ENCODE measurements at places on chromosomes 4 and X.

DNA sequence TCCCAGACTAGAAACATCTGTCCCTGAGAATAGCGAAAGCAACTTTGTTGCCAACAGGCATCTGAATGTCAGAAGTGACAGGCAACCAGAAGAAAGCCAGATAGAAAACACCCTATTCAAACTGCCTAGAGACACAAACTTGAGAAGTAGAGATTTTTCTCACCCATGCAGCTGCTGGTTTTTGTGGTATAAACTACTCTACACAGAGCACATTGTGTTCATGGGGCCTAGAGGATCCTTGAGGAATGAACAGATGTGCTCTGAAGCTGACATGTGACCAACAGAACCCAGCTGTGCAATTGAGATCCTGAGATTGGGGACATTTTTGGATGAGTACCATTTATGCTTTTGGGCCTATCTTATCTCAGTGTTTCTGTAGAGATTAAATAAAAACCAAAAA lies 63.6 kb upstream of the NRK start:
- DNase-seq = no peak

- no peak for DNase-seq
Measured at GRCh38 chrX:22760513-22761057, 239.2 kb upstream of the DDX53 start.

GRCh38 chr4:20251796-20252655 lies at the start of gene SLIT2:
SLIT2 (plus strand) TSS chr4:20251905; CDS start chr4:20253816, 1,911 bp downstream.
- DNase-seq = no peak

DNA sequence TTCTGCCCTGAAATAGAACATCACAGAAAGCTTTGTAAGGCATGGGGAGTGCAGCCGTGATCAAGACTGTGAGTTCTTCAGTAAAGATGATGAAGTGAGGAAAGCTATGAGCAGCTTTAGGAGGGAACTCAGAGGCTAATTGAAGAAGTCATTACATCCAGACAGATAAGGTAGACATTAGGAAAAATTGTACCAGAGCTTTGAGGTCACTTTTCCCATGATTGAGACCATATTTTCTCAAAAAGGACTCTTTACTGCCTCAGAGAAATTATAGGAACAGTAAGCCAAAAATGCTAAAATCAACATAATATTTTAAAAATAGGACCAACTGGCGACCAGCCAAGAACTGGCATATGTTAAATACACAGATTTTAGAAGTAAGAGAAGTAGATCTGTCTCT lies 11.2 kb downstream of the CHST7 start:
- DNase-seq = no peak

- no peak for DNase-seq
Measured at GRCh38 chrX:137426695-137427425, 139.1 kb upstream of the ZIC3 start.

GRCh38 chr4:72295966-72296557 lies 264.3 kb downstream of the NPFFR2 start:
- peak; percentile 28 for DNase-seq

Measured in non-pigmented ciliary epithelial cell (primary cell).